Sigmoid colon (tissue), 7 donors: ENCODE measurements at places on chromosomes 1 and 21. TPM values are rescaled to one million over a fixed set of nuclear protein-coding genes. Genes with fewer than 3 reads are reported as not detected.

- DNase-seq: no peak
- no peaks in the 10 kb centered on the region for H3K27me3 ChIP-seq
- H3K27ac ChIP-seq: no peak overlapping the region
- H3K36me3 ChIP-seq: no peaks in the 10 kb centered on the region
- H3K4me3 ChIP-seq: no peak overlapping the region
Measured at GRCh38 chr1:244665771-244666217, 12.9 kb downstream of the DESI2 start.

Gene KRTAP20-1
- total RNA-seq: not detected

- H3K4me1 ChIP-seq: no peaks in the 10 kb centered on the region
- H3K36me3 ChIP-seq: no peaks in the 10 kb centered on the region
- no peaks in the 10 kb centered on the region for H3K27me3 ChIP-seq
- no peak overlapping the region for H3K27ac ChIP-seq
Measured at GRCh38 chr1:85484264-85484663, 19.3 kb upstream of the DDAH1 start.

Gene MEX3A
- total RNA-seq: 0.27 TPM

- DNase-seq: no peak
- no peaks in the 10 kb centered on the region for H3K27me3 ChIP-seq
- H3K4me1 ChIP-seq: no peaks in the 10 kb centered on the region
- H3K27ac ChIP-seq: no peak overlapping the region
Measured at GRCh38 chr1:172979828-172980227, 70.9 kb downstream of the TNFSF18 start.
